ENCODE measurements at places on chromosomes 5 and 9. TPM values are rescaled to one million over a fixed set of nuclear protein-coding genes. Genes with fewer than 3 reads are reported as not detected.
A peak's percentile ranks its signal among the peaks of the same experiment; 100 is the strongest.

- DNase-seq, result no peak
Observed at GRCh38 chr5:1041225-1042143, 32.9 kb downstream of the NKD2 start.

- DNase-seq, result no peak
Observed at GRCh38 chr5:35803191-35803651, 53.5 kb upstream of the IL7R start.

DNA sequence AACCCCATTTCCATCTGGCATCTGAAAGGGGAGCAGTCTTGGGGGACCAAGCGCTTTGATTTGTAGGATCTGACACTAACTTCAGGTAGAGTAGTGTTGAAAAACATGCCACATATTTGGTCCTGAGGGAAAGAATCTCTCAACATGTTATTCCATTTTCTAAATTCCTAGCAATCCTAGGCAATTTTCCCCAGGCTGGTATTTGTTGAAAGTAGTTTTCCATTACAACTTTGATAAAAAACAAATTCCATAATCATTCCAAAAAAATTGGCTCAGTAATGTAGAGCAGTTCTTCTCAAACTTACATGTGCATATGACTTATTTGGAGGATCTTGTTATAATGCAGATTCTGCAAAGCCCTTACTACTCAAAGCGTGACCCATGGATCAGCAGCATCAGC lies 477.9 kb downstream of the ACTL7B start:
- DNase-seq, result no peak

- no peak for DNase-seq
Observed at GRCh38 chr5:71825992-71826391, 106.9 kb downstream of the CARTPT start.

DNA sequence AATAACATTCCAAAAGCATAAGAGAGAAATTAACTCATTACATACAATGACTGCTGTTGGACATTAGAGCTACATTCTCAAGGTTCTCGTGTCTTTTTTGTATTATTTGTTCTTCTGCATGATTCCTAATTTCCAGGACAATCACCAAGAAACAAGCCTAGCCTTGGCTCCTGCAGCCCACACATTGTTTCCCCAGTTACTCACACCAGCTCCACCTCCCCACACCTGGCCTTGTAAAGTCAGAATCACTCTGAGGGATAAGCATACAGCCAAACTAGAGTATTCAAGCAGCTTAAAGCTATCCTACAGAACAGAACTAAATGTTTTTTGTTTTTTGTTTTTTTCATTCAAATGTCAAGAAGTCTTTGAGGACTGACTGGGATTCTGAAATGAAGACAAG lies 189.2 kb downstream of the HINT1 start:
- DNase-seq, result no peak

DNA sequence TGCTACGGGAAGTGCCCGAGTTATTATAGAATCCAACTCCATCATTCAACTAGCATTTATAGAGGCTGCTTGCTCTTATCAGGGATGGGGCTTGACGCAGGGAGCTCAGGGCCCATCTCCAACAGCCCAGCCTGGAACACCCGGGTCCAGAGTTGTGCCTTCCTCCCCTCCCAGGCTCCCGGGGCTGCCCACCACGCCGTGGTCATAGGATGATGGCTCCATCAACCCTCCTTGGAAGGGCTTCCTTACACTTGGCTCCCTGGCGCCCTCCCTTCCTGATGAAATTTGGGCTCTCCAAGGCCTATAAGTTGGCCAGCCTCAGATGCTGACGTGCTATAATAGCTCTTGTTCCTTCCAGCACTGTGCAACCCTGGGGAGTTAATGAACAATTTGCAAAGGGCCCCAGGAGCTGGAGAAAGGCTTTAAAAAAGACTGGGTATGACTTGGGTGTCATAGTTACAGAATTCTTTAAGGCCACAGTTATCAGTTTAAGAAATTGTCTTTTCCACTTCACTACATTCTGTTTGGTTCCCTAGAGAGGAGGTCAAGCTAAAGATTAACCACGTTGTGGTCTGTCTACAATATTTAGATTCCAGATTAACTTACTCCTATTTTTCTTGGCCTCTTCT lies 42.5 kb upstream of the GADD45G start:
- DNase-seq, result no peak

- no peak for DNase-seq
Observed at GRCh38 chr9:73200694-73201452, 49.2 kb downstream of the ANXA1 start.

- DNase-seq, result no peak
Observed at GRCh38 chr5:2385818-2386217, 365.7 kb downstream of the IRX2 start.

- DNase-seq, result no peak
Observed at GRCh38 chr5:167296066-167296465, 995.4 kb upstream of the WWC1 start.

DNA sequence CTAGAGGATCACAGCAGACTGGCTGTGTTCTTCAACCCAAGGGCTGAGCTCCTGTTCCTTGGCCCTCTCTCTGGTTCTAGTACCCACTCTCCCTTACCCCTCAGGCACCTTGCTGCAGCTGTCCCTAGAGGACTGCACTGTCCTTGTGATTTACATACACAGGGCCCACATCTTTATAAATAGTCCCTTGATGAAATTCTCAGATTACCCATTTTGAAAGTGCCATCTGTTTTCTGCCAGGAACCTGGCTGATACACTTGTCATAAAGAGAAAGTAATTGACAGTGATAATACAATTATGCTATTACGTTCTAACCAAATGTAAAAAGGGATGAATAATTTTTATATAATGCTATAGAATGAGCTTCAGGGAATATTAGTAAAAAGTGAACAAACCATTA lies 16.5 kb upstream of the SPARC start:
- DNase-seq, result no peak

DNA sequence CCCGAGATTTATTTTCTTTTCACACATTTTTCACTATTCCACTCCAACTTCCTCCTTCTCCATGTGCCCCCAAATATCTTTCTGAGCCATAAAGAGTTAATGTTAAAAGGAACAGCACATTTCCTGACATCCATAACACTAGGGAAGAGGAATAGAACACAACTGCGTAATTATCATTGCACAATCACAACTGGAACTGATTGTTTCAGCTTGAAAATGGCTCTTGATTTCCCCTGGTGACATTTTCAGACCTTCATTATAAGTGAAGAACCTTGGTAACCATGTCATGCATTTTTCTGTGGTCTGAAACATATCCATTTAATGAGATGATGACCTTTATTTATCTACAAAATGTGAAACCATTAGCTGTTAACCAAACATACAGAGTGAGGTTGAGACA lies 82.4 kb downstream of the PCSK1 start:
- no peak for DNase-seq

GRCh38 chr9:75147638-75148037 lies 59.3 kb downstream of the OSTF1 start:
- no peak for DNase-seq

DNA sequence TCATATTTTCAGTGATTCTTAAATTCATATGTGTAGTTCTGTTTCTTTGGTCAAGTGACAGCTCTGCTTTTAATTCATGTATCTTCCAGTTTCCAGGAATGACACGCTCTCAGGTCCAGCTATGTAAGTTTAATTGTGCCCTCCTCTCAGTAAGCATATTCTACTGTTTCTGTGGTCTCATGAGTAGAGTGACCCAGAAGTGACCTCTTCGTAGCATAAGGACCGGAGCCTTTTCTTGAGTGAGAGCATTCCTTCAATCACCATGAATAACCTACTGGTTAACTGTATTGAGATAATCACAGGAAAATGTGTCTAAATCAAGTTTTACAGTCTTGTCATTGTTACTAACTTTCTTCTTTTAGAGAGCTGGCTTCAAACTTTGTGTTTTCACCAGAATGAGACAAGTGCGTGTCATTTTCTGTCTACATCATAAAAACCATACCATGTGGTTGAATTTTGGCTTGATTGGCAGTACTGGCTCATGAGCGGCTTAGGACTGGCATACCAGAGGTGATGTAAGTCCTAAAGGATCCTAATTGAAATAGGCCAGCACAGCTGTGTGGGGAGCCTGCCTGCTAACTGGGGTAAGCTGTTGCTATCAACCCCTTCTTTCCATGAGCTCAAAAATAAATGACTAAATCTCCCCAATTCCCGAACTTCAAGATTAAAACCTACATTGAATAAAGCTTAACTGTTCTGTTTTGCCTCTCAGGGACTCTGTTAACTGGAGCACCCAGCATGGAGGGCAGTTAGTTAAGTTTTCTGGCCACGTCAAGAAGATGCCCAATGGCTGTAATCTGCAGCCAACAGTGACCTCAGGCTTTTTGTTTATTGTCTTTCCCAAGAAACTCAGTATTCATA lies 4.8 kb downstream of the ADAMTSL1 start:
- no peak for DNase-seq

DNA sequence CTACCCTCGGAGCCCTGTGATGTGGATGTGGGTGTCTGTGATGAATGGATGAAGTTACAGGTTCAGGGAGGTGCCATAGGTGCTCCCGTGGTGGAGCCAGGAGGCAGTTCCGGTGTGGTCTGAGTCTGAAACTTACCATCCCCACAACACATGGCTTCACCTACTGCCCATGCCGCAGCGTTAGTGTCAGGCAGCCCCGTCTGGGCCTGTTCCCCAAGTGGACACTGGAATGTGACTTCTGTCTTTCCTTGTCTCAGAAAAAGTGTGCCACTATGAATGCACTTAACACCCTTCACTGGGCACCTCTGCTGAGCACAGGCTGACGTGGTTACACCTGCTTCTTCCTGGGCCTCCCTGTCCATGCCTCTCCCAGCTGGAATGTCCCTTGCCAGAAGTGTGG lies 8.6 kb downstream of the ANKRD33B start:
- DNase-seq, result no peak

DNA sequence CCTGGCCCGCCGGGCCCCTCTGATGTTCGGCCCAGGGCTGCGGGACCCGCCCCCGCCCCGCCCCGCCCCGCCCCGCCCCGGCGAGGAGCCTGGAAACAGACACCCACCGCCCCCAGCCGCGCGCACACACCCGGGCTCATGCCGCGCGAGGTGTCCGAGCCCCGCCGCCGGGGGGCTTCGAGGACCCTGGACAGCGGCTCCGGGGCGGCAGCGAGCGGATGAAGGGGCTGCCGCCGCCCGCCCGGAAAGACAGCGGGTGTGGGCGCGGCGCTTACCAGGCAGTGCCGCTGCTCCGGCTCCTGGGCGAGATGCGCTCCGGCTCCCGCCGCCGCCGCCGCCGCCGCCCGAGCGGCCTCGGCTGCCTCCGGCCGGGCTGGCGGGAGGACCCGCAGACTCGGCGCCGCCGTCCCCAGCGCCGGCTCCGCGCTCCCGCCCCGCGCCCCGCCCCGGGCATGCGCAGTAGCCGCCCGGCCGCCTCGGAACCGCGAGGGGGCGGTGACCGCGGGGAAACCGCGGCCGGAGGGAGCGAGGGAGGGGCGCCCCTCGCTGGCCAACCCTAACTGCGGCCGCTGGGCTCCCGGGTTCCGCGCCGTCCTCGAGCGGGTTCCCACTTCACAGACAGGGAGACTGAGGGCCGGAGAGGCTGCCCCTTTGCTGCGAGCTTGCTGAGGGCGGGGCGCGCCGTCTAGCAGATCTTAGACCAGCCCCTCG lies at the start of gene GPRIN1:
GPRIN1 (minus strand) TSS at position 433 of the 711 bp plus-strand sequence. CDS start 10,322 bp downstream, outside the sequence.
- peak; percentile 64 for DNase-seq

The LTC4S gene
- 5.5 TPM for total RNA-seq

The SYK gene
- 9.6 TPM for total RNA-seq

The GAPT gene
- total RNA-seq, result not detected

The FCN1 gene
- total RNA-seq, result not detected

The SIT1 gene
- not detected for total RNA-seq

The ABL1 gene
- 113 TPM for total RNA-seq

The HMMR gene
- total RNA-seq, result 13.3 TPM
